NCI-H460 (cell line): ENCODE measurements at places on chromosomes 6 and 20.

GRCh38 chr6:45513843-45514242 lies 136.1 kb upstream of the SUPT3H start:
- no peak for DNase-seq

GRCh38 chr6:166483573-166484250 lies 101.0 kb upstream of the MPC1 start:
- no peak for DNase-seq

DNA sequence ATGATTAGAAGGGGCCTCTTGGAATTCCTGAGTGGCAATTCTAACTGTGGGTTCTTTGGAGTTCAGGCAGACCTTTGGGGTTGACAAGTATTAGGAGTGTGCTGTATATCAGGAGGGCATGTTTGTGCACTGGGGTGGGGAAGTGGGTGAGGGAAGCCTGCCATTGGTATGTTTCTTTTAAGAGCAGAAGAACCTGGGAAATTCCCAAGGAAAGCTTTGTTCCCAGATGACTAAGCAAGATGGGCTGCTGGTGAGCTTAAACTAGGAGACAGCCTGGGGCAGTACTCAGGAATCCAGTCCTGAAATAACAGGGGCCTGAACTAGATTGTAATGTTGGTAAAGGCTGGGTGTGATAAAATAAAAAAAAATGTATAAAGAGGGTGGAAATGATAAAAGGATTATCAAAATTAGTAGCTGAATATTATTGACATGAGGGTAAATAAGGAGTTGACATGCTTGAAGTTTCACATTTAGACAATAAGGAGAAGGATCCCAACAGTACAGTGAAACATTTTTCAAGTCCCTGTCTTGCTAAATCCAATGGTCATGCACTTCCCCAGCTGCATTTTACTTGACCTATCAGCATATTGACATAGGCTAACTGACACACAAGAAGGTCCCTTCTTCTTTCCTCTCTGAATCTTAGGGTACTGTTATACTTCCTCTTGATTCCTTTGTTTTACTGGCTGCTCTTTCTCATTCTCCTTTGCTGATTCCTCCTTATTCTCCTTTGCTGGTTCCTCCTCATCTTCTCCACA lies 18.4 kb upstream of the IFNGR1 start:
- no peak for DNase-seq

GRCh38 chr20:62268228-62268900 lies 30.0 kb downstream of the OSBPL2 start:
- DNase-seq: no peak

GRCh38 chr6:16570946-16571345 lies 190.3 kb downstream of the ATXN1 start:
- no peak for DNase-seq

GRCh38 chr6:124723671-124724070 lies 238.6 kb upstream of the RNF217 start:
- DNase-seq: no peak

- DNase-seq: no peak
These were observed 301.0 kb downstream of the HACE1 start for GRCh38 chr6:104558746-104559145.

DNA sequence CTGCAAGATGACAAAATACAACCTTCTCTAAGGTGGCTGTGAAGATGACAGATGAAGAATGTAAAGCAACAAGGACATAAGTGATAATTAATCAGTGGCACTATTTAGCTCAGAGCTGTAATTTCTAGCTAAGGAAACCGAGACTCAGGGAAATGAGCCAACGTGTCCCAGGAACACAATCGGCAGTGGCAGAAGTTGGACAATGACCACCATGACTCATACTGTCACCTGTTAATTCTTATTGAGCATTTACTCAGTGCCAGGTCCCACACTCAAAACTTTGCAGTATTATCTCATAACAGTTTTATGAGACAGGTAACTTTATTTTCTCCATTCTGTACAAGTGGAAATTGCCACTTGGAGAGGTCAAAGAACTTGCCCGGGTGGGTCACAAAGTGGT lies 55.8 kb downstream of the LAMA4 start:
- DNase-seq: no peak

DNA sequence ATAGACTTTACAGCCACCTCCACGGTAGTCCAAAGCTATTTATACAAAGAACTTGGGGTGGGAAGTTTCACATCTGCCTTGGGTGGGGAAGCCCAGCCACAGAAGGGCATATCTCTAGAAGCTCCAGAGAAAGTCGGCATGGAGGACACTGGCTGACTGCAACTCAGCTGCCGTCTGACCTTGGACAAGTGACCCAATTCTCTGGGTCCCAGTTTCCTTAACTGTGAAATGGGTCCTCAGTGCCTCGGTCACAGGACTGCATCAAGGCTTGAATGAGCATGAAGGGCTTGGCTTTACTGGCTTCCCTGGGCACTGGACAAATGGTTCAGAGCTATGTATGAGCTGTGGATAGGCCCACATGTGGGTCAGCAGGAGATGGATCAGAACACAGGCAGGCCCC lies 58.6 kb downstream of the NOL4L start:
- DNase-seq: no peak

DNA sequence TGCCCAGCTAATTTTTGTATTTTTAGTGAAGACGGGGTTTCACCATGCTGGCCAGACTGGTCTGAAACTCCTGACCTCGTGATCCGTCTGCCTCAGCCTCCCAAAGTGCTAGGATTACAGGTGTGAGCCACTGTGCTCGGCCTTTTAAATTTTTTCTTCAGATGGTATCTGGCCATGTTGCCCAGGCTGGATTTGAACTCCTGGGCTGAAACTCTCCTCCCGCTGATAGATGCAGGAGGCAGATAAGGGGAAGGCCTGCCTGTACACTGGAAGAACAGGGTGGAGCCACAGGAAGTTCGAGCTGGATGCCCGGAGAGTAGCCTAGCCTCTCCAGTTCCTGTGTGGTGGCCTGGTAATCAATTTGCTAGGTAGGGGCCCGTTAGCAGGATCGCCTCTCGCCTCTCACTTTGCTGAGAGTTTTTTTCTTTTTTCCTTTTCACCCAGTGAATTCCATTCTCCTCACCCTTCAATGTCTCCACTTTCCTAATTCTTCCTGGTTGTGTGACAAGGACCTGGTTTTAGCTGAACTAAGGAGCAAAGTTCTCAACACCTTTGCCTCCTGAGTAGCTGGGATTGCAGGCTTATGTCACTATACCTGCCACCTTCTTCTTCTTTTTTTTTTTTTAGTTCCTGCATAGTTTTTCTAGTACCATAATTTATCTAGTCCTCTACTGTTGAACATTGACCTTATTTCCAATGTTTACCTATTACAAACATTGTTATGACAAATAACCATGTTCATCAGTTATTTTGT lies 19.4 kb upstream of the ITCH start:
- no peak for DNase-seq

GRCh38 chr20:20231528-20232298 lies 136.2 kb upstream of the INSM1 start:
- DNase-seq: no peak

DNA sequence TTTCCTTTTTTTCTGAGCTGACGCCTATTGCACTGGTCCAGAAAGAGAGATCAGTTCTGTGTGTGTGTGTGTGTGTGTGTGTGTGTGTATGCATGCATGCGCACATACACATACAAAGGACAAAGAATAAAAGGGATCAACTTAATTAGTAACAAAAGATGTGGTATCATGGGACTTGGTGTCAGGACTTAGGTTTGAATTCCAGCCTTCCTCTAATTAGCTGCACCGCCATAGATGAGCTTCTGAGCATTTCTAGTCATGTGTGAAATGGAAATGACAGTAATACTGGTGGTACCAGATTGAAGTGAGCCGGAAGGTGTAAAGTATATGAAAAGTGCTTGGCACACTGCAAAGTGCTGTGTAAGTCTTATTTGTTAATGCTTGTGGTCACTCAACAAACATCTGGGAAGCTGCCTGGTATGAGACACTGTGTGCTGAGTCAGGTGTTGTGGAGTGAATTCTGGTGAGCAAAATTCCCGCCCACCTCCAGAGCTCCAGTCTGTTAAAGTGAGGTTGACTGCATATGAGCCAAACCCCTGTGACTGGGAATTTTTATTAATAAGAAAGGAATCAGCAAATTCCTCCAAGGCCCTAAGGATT lies 12.4 kb downstream of the DAAM2 start:
- DNase-seq: no peak

DNA sequence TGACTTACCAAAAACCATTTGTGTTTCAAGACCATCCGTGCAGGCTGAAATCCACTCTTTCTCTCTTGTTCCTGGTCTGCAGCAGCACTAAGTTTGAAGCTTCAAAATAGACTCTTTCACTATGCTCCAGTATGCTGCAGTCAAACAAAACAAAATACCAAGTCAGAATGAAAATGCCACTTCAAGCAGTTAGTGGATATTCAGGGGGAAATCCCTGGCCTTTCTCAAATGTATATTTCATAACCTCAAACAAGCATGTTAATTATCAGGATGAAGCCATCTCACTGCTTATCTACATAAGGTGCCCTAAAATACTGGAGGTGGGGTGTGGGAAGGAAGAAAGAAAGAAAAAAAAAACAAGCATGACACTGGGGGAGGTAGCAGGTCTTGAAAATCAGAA lies 103.5 kb downstream of the ATXN1 start:
- DNase-seq: no peak

DNA sequence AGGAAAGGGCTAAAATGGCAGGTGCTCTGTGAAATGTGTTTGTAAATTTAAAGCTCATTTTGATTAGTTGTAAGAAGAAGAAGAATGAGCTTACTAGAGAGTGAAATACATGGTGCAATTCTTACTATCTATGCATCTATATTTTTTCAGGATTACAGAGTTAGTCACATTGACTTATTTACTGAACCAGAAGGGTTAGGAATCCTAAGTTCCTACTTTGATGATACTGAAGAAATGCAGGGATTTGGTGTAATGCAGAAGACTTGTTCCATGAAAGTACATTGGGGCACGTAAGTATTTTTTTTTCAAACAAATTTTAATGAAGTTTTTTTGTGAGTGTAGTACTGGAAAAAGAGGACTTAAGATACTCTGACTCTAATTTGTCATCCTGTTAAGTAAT lies 99.3 kb downstream of the RTN4IP1 start:
- no peak for DNase-seq

DNA sequence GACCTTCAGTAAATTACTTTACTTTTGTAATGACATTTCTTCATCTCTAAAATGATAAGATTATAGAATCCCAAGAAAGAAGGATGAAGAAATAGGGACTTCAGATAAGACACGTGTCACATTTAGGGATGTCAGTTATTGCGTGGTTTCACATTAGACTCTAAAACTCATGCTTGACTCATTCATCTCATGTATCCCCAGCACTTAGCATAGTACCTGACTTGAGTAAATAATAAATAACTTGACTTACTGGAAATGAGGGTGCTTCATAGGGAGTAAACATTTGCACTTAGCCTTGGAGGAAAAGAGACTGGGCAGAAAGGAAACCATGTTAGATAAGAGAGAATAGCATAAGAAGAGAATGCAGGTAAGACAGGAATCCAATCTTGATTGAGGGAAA lies 37.2 kb downstream of the VTA1 start:
- no peak for DNase-seq

- no peak for DNase-seq
These were observed 32.2 kb downstream of the MRAP2 start for GRCh38 chr6:84065693-84066290.

GRCh38 chr6:136435101-136435500 lies 115.1 kb downstream of the MAP7 start:
- no peak for DNase-seq

- peak; percentile 38 for DNase-seq
These were observed 536 bp upstream of the FNDC1 start for GRCh38 chr6:159168536-159169192.

DNA sequence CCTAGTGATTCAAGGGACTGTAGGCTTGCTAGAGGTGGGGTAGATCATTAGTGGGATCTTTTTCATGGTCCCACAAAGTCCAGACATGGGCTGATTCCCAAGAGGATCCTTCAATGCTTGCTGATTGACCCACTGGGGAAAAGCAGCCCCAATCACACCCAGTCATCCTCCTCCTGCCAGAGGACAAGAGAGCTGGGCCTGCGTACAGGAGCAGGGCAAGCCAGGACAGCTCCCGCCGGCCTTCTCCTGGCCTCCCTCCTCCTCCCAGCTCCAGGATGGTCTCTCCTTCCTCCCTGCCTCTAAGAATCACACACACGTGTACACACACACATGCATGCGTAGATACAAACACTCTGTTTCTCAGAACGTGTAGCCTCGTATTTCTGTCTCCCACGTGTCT lies 27.0 kb downstream of the KCNK15 start:
- no peak for DNase-seq

DNA sequence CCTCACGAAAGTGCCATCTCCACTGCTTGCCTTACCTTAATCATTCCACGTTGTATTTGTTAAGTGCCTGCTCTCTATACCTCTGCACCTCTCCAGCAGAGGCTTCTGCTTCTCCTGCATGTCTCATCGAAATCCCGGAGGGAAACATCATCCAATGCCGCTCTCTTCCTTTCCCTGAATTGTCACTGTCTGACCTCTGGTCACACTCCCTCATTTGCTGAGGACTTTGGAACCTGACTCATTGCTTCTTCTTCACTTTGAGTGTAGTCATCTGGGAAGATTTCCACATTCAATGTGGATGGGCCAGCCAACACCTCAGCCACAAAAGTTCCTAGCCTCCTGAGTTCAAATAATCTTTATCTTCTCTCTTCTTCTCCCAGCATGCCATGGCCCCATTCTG lies 78.9 kb upstream of the BEND6 start:
- no peak for DNase-seq

DNA sequence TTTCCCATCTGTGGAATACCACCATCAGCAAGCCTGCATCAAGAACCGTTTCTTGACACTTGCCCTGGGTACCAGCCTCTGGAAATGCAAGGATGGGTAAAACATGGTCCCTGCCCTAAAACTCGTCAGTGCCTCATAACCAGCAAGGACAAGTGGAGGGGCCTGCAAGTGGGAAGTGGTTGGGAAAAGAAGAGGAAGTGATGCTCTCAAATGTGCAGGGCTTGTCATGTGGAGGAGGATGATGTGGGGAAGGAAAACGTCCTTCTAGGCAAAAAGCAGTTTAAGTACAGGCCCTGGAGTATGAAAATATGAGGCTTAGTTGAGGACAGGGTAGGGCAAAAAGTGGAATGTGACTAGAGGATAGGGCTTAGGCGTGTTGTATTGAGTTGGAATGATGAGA lies 19.0 kb downstream of the RREB1 start:
- DNase-seq: no peak

DNA sequence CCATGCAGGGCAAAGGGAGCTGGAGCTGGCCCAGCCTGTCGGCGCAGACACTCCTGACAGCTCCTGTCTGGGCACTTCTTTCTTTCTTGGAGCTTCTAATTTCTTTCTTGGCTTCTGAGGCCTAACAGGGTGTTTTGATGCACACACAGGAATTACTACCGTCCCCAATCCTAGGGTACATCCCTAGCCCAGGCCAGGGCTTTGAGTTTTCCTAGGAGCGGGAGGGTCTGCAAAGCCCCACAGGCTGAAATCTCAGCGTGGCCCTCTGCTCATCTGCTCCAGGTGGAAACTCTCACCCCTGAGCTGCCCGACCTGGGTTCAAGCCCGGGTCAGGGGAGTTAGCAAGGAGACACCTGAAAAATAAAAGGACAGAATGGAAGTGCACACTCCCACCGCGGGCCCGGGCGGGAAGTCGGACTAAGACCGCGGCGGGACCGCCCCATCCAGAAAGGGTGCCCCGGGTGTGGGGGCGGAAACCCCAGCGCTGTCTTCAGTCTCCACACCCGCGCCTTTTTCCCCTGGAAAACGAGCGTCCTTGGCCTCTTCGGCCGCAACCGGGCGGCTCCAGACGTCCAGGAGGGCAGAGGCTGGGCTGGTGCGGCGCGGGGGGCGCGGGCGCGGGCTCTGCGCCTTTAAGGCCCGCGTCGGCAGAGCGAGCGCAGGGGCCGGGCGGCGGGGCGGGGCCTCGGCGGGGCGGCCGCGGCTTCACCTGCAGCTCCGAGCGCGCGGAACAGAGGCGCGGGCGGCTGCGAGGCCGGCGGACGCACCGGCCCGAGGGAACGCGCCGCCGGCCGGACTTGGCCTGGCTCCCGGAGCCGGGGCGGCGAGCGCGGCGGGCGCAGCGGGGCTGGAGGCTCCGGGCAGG lies at the start of gene CDH4:
Gene CDH4, plus strand, starts transcription at position 733 of the 865 bp plus-strand sequence.
- no peak for DNase-seq
